ENCODE measurements at places on chromosomes 7 and 10. TPM values are rescaled to one million over a fixed set of nuclear protein-coding genes. Genes with fewer than 3 reads are reported as not detected.

ZNF511 gene
- total RNA-seq, result 57.1 TPM

LZTS2 gene
- total RNA-seq, result 13.4 TPM

CRPPA gene
- not detected for total RNA-seq

ITIH5 gene
- 0.05 TPM for total RNA-seq

OR9A2 gene
- not detected for total RNA-seq

GSTO2 gene
- total RNA-seq, result 0.48 TPM

DENND2A gene
- total RNA-seq, result not detected

SFXN2 gene
- 16.8 TPM for total RNA-seq

NKX1-2 gene
- not detected for total RNA-seq

VOPP1 gene
- total RNA-seq, result 205 TPM

DNA sequence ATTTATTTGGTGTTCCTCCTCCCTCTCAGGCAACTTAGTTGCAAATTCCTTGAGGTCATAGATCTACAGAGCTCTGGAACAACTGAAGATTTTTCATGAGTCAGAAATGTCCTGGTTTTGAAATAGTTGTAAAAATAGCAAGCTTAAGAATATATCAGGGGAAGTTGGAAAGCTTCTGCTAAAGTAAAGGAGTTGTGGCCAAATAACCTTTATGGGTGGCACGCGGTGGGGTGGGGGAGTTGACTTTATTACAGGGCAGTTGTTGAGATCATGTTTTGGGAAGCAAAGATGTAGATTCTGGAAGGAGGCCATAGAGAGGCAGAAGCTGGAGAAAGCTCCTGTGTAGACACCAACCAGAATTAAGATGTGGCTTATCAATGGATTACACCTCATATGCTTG is 326.0 kb upstream of the MTPN start:
- DNase-seq, result no peak

DNA sequence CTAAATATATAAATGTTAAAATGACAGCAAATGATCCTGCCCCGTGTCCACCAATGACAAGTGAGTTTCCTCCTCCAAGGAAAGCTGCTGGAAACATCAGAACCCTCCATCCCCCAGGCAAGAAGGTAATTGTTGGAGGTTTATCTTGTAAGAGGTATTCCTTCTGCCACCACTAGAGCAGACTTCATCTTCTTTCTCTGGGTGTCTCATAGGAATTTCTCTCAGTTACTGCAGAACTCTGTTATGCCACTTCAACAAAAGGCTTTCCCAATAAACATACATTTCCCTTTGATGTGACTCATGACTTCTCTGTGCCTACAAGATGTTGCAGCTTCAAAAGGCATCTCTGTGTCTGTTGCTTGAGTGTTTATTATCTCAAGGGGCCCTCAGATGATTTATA is 279.1 kb downstream of the BMPER start:
- DNase-seq, result no peak

- DNase-seq, result no peak
These were observed 250.5 kb downstream of the NSUN6 start for GRCh38 chr10:18400906-18401245.

- DNase-seq, result no peak
These were observed 61.7 kb downstream of the VIM start for GRCh38 chr10:17289763-17290162.

- no peak for DNase-seq
These were observed 7.8 kb downstream of the GOT1 start for GRCh38 chr10:99422529-99423096.

DNA sequence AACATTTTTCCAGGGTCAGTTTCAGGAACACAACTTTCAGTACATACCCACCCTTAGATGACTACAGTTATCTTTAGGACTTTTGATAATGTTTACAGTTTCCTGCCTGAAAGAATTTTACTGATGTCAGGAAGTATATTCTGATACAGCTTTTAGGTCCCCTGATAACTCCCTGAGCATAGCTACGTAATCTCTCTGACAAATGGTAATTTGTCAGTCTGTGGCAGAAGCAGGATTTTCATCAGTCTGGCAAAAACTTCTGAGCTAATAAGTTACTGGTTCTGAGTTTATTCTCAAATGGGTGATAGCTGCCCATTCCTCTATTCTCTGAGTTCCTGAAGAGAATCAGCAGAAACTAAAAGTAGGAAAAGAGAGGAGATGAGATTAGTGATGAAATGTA is 270.1 kb upstream of the MTPN start:
- DNase-seq, result no peak

GRCh38 chr7:132562690-132563089 is 13.6 kb downstream of the PLXNA4 start:
- DNase-seq, result no peak

DNA sequence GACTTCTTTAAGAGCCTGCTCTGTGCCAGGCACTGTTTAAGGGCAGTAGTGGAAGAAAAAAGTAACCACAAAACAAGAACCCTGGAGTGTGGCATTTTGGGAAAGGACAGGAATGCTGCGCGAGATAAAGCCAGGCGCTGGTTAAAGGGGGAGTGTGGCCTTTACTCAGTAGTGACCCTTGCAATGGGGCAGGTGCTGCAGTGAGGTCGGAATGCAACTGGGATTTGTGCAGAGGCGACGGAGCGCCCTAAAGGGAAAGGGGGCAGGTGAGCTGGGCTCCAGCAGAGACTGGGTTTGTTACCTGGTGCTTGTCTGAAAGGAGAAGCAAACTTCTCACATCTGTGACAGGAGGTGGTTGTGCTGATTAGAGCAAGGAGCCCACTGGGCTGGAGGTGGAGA is 263.6 kb downstream of the ACTR3B start:
- no peak for DNase-seq

DNA sequence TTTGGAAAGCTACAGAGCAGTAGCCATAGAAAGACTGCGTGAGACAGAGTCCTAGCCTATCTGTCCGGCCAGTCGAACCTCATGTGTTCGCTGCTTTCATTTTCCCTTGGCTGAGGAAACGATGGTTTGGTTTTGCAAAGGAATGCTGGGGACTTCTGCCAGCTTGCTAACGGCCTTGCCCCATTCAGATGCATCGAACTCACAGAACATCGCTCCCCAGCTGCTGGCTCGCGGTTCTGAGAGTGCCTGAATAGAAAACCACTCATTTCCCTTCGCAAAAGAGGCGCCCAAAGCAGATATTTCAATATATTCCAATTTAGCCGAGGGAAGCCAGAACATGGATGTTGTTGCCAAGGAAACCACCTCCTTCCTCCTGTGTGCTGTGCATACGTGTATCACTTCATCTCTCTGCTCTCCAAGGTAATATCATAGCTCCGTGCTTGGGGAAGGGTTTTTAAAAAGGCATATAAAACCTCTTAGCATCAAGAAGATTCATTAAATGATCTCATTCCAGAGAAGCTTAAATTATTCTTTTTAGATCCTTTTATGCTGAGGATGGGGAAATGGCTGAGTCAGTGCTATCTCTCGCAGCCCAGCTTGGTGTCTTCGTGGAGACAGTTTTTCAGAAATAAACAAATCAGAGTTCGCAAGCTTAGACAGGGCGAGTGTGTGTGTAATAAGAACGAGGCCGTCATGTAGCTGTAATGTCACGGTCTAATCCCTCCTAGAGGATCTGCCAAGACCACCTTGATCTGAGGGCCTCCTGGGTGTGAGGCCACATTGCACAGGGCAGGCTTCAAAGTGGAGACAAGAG is 215.2 kb downstream of the RPS24 start:
- DNase-seq, result no peak

- no peak for DNase-seq
These were observed 212.8 kb upstream of the PODXL start for GRCh38 chr7:131769241-131769640.

GRCh38 chr10:124735491-124736286 is 8.5 kb downstream of the FAM53B start:
- no peak for DNase-seq

- DNase-seq, result no peak
These were observed 52.0 kb downstream of the LRRC4 start for GRCh38 chr7:127979113-127979727.

- no peak for DNase-seq
These were observed 17.7 kb downstream of the PAXIP1 start for GRCh38 chr7:154985230-154985629.

DNA sequence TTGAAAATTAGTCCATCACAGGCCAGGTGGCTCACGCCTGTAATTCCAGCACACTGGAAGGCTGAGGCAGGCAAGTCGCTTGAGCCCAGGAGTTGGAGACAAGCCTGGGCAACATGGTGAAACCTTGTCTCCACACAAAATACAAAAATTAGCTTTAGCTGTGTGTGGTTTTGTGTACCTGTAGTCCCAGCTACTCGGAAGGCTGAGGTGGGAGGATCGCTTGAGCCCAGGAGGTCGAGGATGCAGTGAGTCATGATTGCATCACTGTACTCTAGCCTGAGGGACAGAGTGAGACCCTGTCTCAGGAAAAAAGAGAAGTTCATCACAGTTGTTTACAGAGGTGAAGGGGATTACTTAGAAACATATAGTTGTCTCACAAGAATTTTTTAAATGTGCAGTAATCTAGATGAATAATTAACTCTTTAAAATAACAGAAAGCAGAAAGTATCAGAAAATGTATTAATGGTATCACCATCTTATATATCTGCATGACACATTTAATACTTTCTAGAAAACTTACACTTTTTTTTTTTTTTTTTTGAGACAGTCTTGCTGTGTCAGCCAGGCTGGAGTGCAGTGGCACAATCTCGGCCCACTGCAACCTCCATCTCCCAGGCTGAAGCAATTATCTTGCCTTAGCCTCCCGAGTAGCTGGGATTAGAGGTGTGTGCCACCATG is 8.9 kb downstream of the LCOR start:
- no peak for DNase-seq

- no peak for DNase-seq
These were observed 38.2 kb upstream of the GTF2I start for GRCh38 chr7:74619235-74619860.

DNA sequence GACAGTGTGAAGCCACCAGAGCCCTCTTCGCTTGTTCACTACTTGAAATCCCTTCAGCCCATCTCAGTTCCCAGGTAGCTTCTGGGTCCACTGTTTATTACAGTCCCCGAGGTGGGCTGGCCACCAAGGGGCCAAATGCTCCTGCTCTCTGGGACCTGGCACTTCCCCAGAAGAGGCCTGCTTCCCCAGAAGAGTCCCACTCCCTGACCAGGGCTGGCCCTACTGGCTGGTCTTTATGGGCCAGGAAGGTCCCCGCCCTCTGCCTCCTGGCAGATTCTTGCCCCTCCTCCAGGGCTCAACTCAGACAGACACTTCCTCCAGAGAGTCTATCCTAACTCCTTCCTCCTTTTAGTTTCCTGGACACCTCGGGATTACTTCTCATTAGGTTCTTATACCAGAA is 70.7 kb upstream of the LRRC18 start:
- DNase-seq, result no peak

DNA sequence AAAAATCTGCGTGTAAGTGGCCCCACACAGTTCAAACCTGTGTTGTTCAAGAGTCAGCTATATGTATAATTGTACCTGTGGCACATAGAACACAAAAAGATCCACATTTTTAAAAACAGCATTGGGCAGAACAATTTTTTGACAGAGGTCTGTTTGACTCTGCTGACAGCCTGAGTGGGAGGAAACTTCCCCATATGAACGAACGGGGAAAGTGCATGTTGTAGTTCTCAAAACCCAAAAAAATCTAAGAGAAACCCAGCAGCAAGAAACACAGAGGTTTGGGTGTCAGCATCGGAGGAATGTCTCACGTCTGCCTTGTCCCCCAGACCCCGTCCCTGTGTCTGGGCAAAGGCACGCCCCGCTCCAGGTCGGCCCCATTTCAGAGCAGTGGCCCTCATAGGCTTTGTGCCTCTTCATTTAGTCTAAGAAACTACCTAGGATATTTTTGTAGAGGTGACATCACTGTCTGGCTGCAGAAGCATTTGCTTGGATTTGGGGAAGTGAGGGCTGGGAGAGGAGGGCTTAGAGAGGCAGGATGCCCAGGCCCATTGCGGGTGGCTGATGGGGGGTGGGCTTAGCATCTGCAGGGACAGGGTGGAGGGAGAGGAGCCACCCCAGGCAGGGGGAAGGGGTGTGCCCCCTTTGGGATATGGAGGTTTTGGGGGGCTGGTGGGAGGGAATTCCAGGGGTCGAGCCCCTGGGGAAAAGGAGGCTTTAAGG is 11.0 kb downstream of the CUX1 start:
- DNase-seq, result no peak

DNA sequence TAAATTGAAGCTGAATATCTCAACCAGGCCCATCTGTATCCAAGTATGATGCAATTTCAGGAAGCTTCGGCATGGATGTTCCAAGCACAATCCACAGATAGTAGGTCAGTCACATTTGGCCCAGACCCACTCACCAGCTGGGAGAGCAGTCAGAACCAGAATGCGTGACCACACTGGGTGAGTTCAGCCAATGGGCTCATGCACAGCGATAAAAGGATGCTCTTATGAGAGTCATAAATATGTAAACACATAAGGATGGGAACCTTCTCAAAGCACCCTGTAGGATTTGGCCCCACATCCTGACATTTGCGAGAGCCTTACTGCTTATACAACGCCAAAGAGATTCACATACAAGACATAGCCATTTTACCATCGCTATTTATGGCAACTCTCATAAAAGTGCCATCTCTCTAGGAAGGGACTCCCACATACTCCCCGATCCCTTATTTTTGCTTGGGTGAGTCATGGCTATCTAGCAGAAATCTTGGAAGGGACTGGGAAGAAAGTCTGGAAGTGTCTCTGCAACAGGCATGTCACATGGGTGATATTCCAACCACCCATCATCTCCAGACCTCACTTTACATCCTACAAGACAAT is 3.0 kb downstream of the AFAP1L2 start:
- no peak for DNase-seq

DNA sequence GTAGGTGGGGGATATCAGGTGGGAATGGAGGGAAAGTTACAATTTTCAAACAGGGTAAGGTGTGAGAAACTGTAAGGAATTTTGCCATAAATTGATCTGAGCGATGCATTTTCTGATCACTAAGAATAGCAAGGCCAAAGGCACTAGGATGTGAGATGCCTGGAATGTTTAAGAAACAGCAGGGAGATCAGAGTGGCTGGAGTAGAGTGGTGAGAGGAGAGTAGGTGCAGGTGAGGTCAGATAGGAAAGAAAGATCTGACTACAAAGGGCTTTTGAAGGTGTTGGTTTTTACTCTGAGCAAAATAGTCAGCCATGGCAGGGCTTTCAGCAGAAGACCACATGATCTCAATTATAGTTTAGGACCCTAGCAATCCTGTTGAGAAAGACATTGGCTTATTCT is 55.0 kb downstream of the HDAC9 start:
- no peak for DNase-seq

DNA sequence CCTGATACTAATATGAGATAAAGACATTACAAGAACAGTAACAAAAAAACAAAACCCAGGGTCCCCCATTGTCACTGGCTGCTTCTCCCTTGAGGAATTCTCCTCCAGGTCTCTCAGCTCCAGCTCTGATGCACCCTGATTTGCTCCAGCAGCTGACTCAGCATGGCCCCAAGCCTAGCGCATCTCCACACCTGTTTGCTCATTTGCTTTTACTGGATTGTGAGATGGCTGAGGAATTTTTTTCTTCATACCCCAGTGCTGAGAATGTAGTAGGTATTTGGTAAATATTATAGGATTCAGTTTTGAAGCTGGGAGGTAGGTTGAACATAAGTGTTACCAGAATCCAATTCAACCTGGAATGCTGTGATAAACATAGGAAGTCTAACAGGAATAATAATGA is 171.9 kb downstream of the PKD1L1 start:
- no peak for DNase-seq

Measured in GM12878 (cell line).